Tibial nerve (tissue), 4 donors: ENCODE measurements at places on chromosomes 3 and 15. TPM values are rescaled to one million over a fixed set of nuclear protein-coding genes. Genes with fewer than 3 reads are reported as not detected.

GRCh38 chr3:177295116-177295515 lies 97.8 kb upstream of the TBL1XR1 start:
- H3K27me3 ChIP-seq: no peaks in the 10 kb centered on the region
- H3K4me3 ChIP-seq: no peak overlapping the region
- DNase-seq: no peak

DNA sequence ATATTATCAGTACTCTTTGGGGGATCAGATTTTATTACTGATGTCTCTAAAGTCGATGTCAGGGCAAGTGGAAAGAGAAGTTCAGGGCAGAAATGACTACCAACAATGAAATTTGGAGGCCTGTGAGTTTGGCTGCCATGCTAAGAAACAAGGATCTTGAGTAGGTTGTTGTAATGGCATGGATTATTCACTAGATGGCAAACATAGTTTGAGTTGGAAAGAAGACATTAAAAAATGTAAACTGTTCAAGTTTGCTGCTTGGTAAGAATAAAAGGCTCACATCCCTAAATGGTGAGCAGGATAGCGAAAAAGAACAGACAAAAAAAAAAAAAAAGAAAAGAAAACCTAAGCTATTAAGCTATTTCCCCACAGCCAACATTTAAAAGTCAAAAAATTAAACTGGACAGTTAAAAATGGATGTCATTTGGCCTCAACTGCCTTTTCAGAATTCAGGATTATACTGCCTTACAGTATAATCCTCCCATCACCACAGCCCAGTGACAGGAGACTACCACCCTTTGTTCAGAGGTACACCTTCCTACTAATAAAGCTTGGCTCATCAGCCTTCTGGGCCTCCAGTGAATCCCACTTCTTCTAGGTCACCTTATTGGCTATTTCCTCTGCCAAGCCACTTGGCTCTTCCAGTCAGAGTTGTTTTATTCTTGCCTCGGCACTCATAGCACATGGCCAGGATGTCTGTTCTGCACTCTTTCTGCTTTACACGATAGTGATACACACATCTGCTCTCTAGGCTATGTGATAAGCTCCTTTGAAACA lies 163.7 kb downstream of the PLD1 start:
- no peak for DNase-seq
- no peak overlapping the region for H3K27ac ChIP-seq
- no peaks in the 10 kb centered on the region for H3K4me1 ChIP-seq
- H3K4me3 ChIP-seq: no peak overlapping the region
- no peaks in the 10 kb centered on the region for H3K36me3 ChIP-seq
- H3K27me3 ChIP-seq: no peaks in the 10 kb centered on the region

DNA sequence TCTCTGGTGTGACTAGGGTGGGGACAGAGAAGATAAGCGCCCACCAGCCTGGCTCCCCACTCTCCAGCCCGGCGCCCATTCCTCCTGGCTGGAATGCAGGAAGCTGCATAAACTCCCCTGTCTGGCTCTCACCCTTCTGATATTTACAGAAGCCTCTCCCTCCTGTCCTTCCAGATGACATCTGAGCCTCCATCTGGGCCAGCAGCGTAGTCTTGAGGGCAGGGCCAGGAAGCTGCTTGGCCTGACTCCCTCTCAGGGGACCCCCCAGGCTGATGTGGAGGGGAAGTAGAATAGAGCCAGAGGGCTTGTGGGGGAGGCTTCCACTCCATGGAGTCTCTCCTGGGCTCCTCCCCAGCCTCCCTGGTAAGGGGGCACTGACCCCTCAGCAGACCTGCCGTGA lies 49.9 kb downstream of the LINGO1 start:
- H3K27ac ChIP-seq: no peak overlapping the region
- no peak for DNase-seq
- H3K27me3 ChIP-seq: no peaks in the 10 kb centered on the region
- H3K4me3 ChIP-seq: no peak overlapping the region
- no peaks in the 10 kb centered on the region for H3K36me3 ChIP-seq
- no peaks in the 10 kb centered on the region for H3K4me1 ChIP-seq

DNA sequence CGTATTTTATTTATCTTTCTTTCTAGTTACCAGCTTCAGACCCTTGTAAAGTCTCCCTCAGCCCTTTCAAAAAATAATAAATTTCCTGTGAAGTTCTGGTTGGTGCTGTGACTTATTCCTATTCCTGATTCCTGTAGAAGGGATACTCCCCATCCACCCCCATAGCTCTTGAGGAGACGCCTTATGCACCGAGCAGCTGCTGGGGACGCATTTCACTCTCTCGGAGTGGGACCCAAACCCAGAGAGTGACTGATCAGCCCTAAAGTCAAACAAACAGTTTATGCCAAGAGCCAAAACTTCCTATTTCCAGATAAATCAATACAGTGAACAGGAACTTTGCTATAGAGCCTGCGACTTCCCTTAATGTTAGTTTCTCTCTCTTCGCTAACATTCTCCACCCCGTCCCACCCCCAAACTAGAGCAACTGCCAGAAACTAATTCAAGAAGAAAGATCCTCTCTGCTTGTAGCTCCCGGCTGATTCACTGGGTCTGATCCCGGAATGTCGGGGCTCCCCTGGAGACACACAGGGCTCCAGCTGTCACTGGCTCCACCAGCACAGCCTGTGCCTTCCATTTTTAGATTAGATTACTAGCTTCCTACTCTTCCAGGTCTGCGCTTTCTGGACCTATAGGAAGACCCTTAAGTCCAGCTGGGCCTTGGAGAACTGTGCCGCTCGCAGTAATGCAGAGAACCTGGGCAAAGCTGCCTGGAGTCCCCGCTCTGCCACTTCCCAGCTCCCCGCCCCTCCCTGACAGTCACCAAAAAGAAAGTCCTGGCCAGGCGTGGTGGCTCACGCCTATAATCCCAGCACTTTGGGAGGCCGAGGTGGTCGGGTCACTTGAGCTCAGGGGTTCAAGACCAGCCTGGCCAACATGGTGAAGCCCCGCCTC lies 45.2 kb downstream of the KLHL25 start:
- DNase-seq: no peak
- H3K36me3 ChIP-seq: no peaks in the 10 kb centered on the region
- H3K4me1 ChIP-seq: peaks cover 12% of the 10 kb centered on the region
- peak overlapping the region; percentile 33 for H3K4me3 ChIP-seq
- no peaks in the 10 kb centered on the region for H3K27me3 ChIP-seq

- no peak overlapping the region for H3K4me3 ChIP-seq
- no peaks in the 10 kb centered on the region for H3K4me1 ChIP-seq
- no peak overlapping the region for H3K27ac ChIP-seq
- no peaks in the 10 kb centered on the region for H3K27me3 ChIP-seq
- H3K36me3 ChIP-seq: no peaks in the 10 kb centered on the region
- no peak for DNase-seq
Measured at GRCh38 chr3:66985336-66985920, 12.7 kb upstream of the KBTBD8 start.

GRCh38 chr3:126512916-126513650 lies 4.5 kb downstream of the UROC1 start:
- DNase-seq: no peak
- no peaks in the 10 kb centered on the region for H3K36me3 ChIP-seq
- no peak overlapping the region for H3K27ac ChIP-seq
- H3K4me1 ChIP-seq: no peaks in the 10 kb centered on the region
- H3K27me3 ChIP-seq: no peaks in the 10 kb centered on the region

The IL17RE gene
- 8.1 TPM for total RNA-seq

The TRPM1 gene
- not detected for total RNA-seq
